ENCODE measurements at places on chromosomes 12 and 14.
A peak's percentile ranks its signal among the peaks of the same experiment; 100 is the strongest.

GRCh38 chr12:129036135-129036534 is 182.9 kb downstream of the GLT1D1 start:
- DNase-seq, result no peak

DNA sequence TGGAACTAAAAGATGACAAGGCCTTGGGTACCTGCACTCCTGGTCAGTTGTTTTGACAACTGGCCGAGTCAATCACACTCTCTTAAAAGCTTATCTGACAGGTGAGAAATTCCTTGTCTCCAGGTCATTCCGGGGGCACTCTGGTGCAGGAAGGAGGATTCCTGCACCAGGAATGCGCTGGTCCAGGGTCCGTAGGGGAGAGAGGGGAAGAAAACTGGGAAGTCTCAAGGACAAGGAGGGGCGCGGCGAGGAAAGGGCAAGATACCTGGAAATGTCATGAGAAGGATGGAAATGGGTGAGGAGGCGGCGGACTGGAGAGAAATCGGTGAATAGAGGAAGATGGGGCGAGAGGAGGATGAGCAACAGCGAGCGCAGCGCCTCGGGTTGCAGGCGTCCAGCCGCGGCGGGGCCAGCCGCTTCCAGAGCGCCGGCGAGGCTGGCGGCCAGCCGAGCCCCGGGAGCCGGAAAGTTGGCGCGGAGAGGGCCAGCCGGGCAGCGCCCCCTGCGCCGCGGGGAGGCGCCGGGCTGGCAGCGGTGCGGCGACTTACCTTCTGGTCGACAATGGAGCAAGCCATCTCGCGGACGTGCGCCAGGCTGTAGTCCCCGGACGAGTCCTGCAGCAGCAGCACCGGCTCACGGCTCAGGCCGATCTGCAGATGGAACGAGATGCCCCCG is 809 bp downstream of the PRKD1 start:
- DNase-seq, result peak; percentile 81

DNA sequence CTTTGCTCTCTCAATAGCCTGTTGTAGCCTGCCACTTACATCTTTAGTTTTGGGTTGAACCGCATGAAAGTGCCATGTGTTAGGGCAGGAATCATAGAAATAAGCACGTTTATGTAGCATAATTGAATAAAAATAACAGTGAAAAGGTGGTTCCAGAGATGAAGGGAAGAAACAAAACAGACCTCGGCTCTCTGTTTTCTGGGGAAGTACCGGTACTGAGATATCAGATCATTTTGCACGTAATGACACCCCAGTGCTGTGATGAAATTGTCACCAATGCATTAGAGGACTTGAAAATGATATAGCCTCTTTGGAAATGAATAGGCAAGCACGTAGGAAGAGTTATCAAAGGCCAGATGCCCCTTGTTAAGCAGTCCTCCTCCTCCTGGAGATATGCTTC is 42.5 kb upstream of the DLK1 start:
- no peak for DNase-seq

- DNase-seq, result peak; percentile 97
Measured at GRCh38 chr12:108803428-108804105, 53.8 kb downstream of the SSH1 start.

DNA sequence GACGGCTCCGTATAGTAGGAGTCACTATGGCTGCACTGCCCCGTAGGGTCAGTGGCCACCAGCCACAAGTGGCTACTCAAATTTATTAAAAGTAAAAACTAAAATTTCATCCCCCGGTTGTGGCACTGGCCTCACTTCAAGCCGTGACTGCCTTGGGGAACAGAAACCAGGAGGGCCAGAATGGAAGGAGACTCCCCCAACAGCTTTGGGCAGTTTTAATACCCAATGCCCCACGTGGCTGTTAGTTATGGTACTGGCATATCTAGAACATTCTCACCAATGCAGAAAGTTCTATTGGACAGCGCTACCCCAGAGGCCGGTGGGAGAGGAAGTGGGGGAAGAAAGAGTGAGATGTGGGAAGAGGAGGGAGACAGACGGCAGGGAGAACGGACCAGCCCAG is 6.2 kb downstream of the NCOR2 start:
- DNase-seq, result no peak
